ENCODE measurements at places on chromosomes 5 and 9.

DNA sequence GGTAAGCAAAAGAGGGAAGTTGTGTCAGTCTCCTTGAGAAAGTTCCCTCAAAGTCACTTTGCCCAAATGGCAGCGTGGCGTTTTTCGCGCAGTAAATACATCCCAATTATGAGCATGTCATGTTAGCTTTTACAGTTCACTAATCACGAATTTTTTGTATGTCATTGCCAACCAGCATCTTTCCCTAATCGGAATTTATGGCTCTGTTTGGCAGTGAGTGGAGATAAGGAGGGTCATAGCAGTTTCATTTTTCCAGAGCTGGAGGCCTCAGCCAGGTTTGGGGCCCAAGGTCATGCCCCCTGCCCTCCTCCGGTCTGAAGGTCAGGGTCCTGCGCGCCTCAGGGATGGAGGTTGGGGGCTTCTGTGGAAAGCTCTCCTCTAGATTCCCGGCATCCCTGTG lies 50.1 kb downstream of the C5orf15 start:
- DNase-seq: no peak

DNA sequence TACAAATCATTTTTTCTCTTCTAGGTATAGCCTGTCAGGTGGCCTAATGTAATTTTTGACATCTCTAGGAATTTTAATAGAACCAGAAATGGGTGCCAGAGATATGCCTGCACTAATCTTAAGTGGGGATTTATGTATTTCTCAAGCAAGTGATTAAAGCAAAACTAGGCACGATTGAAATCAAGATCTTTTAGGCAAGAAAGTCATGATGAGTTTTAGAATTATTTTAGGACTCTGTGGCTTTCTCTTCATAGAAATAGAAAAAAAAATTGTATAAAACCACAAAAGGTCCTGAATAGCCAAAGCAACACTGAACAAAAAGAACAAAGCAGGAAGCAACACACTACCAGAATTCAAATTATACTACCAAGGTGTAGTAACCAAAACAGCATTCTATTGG lies 952 bp upstream of the AMACR start:
- DNase-seq: no peak

GRCh38 chr9:36086442-36086841 lies 49.7 kb downstream of the RECK start:
- no peak for DNase-seq

DNA sequence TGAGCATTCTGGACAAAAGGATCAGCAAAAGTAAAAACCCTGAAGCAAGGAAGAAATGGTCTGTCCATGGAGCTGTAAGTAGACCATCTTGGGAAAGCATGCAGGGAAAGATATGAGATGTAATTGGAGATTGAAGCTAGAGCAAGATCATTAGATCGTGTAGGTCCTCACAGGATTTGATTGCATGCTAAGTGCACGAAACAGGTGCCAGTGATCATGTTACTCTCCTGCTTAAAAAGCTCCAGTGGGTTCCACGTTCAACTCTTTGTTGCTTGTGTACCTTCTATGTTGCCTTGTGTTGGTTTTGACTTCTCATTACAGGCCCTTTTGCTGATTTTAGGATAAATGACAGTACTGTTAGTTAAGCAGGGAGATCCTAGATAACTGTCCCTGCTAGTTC lies 442.0 kb downstream of the DMRT2 start:
- DNase-seq: no peak

GRCh38 chr5:140588311-140589070 lies 23.9 kb downstream of the SLC35A4 start:
- no peak for DNase-seq

DNA sequence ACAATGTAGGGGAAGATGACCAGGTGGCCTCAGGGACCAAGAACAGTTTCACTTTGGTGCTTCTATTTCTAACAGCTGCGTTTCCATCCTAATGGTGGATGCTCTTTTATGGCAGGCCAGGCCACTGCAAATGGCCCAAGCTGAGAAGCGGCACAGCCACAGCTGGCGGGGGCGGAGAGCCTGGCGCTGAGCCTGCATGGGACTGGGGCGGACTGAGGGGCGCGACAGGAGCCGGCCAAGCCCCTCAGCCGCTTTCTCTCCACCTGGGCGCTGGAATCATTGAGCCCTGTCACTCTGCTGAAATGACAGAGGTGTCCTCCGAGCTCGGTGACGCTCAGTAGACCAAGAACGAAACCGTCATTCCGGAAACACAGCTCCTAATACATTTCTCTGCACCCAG lies 317.3 kb upstream of the PDE4D start:
- DNase-seq: no peak

DNA sequence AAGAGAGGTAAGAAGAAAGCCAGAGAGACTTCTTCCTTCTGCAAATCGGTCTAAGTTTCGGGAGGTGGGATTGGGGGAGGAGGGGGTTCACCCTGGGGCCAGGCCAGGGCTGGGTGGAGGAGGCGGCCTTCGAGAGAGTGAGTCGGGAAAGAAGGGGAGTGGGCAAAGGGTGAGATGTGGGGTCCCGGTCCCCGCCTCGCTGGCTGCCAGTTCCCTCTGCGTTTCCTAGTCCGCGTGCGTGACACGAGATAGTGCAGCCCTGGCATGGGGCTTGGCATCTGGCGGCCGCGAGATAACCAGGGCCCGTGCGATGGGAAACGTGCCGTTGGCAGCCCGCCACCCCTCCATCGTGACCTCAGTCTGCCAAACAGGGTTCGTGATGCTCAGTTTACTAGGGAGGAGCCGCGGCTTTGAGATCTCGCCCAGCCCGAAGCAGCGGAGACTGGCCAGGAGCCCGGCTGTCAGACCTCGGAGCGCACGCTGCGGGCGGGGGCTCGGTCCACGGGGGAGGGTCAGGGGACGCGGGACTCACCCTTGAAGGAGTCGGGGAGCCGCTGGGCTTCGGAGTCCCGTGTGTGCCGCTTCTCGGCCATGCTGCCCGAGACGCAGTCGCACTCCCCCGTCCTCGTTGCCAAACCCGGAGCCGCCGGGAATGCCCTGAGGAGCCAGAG lies at the start of gene STOM:
STOM (minus strand) TSS at position 656 of the 671 bp plus-strand sequence; CDS start at position 593, 63 bp downstream.
- DNase-seq: no peak

GRCh38 chr5:169003721-169004541 lies 297.0 kb downstream of the SLIT3 start:
- DNase-seq: no peak

GRCh38 chr9:38178237-38178636 lies 109.2 kb upstream of the SHB start:
- no peak for DNase-seq

DNA sequence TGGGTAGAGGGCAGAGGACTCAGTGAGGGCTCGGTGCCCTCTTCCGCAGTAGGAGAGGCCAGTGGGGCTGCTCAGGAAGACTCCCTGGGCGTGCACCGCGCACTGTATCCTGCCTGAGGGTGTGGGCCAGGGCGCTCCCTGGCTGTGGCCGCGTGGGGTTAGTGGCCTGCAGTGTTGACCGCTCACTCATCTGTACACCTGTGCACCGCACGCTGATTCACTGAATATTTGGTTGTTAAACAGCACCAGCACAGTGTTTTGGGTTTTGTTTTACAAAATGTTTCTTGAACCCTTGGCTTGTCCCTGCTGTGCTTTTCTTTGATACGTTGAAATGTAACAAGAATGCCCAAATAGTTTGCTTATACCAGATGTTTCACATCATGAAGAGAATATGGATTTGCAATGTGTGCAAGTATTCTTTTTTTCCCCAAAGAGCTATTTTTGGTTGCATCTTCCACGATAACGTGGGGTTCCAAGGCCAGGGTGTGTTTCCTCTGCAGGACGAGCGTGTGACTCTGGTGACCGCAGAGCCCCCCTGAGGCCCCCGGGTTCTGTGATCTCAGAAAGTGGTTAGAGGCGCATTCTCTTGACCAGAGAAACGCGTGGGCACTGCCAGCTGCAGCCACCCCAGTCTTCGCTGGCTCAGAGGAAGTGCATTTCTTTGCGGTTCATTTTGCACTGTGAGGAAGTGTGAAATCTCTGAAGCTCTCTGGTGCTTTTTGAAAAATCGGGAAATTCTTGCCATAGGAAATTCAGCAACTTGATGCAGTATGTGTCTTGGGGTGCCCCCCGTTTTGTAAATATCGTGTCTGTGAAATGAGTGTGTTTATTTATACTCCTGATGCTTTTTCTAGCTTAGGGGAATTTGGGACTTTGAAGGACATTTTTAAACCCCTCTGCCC lies 46.9 kb downstream of the AHRR start:
- DNase-seq: no peak

DNA sequence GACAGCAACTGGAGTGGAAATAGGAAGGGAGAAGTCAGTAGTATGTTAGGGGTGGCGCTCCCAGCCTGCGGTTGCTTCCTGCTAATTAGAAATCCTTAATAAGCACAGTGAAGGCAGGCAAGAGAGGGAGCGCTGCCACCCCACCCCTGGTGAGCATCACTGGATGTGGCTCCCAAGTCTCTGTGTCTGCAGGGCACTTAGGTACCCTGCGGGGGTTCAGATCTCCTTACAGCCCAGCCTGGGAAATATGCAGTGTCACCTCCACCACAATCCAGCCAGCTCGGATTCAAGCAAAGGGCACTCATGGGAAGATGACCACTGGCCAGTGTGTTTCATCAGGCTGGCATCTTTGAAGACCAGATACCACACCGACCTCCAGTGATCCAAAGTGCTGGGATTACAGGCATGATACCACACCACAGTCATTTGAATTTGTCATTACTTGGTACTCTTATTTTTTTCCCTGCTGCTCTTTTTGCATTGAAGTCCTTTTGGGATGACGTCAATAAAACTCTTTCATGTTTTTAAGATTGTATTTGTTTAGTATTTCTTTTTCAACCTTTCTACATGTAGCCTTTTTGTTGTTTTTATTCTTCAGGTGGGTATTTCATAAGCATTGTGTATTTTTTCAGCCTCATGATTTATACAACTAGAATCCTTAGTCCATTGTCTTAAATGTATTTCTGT lies 90.1 kb downstream of the ANKRD18B start:
- no peak for DNase-seq

GRCh38 chr9:128523199-128523925 lies 18.8 kb downstream of the GLE1 start:
- no peak for DNase-seq

- no peak for DNase-seq
Observed at GRCh38 chr5:174895360-174895759, 171.0 kb downstream of the MSX2 start.

DNA sequence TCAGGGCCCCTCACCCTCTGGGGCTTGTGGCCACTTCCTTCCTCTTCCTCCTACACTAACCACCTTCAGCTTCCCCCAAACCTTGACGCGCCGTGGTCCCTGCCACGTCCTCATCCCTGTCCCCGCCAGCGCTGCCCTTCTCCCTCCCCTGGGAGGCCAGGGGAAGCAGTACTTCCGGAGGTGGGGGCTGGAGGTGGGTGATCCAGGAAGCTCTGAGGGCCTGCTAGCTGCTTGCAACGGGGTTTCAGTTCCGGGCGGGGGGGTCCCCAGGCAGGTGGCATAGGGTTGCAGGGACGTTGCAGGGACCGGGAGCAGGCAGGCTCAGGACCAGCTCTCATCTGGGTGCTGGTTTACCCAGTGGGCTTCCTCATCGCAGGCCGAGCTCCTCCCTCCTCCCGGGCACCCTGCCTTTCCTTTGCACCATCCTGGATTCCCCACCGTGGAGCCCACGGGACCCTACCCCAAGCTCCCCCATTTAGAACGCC lies 70.0 kb downstream of the RXRA start:
- peak; percentile 28 for DNase-seq

DNA sequence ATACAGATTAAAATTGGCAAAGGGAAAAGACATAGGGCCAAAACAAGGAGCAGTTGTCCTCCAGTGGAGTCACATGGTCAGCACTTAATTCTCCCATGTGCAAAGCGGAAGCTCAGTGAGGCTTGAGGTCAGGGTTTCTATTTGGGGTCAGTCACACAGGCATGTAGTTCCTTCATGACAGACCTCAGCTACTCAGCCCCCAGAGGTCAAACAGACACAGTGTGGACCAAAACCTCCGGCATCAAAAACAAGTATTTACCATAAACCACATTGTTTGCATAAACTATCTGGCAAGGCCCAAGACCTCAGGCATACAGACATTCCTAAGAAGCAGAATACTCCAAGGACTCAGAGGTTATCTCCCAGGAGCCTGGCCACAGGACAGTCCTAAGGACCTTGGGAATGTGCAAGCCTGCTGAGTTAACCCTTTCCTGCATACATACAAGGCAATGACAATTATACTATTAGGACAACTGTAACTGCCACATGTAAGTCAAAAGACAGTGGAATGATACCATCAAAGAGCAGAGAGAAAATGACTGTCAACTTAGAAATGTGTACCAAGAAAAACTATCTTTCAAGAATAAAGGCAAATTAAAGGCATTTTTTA lies 28.7 kb upstream of the FNIP1 start:
- DNase-seq: no peak

GRCh38 chr9:64015136-64015535 lies 1269.9 kb downstream of the FOXD4L5 start:
- no peak for DNase-seq

- DNase-seq: no peak
Observed at GRCh38 chr5:132446621-132447020, 44.0 kb downstream of the IRF1 start.

- DNase-seq: no peak
Observed at GRCh38 chr9:737400-738120, 103.9 kb upstream of the DMRT1 start.

DNA sequence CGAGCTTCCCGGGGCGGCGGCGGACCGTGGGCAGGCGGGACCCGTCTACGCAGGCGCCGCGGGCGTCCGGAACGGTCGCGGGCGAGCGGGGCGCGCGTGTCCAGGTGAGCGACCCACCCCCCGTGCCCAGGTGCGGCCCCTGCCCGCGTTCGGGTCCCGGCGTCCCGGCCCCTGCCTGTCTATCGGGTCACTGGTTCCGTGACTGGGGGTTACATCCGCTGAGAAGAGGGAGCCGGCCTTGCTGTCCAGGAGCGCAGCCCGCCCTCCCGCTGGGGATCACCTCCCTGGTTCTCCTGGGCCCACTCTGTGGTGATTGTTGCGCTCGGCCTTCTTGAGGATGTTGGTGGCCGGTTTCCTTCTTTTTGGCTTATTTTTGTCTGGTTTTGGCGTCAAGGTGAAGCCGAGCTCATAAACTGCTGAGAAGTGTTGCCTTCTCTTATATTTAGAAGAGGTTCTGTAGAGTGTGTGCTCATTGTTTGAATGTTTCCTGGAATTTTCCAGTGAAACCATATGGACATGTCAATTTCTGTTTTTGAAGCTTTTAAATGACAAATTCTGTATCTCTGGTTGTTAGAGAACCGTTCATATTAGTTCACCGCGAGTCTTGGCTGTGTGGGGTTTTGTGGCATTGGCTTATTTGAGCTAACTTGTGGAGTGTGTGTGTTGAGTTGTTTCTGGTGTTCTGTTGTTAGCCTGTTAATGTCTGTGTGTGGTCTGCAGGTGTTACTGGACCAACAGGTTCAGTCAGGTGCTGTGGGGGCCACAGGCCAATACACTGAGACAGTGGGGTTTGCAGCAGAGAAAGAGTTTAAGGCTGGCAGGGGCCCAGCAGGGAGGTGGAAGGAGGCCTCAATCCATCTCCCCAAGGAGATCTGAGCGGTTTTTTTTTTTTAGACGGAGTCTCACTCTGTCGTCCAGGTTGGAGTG lies 621 bp downstream of the CEP72 start:
- DNase-seq: no peak

DNA sequence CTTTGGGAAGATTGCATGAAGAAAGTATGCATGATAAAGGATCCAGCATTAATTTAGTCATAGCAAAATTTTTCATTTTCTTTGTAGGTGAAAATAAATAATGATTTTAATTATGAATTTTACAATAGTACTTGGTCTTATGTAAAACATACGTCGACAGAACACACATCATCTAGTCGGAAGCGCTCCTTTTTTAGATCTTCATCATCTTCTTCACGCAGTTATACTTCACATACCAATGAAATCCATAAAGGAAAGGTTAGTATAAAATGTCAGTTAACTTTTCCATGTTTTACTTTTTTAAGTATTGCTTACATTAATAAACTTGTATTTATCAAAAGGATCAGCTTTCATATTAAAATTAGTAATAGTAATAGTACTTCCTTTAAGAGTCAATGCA lies 35.8 kb downstream of the C7 start:
- DNase-seq: no peak

- no peak for DNase-seq
Observed at GRCh38 chr5:40436535-40437237, 243.0 kb upstream of the PTGER4 start.
